ENCODE measurements at places on chromosomes 2 and 18.

DNA sequence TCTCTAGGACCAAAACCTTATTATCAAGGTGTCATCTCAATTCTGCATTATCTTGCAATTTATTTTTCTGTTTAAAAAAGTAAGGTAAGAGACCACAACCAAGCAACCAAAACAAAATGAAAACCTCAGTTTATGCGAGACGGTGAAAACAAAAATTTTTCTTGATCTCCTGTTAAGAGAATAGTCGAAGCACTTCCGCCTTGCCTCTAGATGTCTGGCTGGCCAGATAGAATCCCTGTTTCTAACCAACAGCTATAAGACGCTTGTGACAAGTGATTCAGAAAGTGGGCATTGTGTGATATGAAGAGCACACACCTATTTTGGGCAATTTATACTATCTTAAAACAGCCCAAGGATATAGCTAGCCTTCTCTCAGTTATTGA lies 51.2 kb downstream of the MGAT5 start:
- no peak for DNase-seq

- no peak for DNase-seq
Observed at GRCh38 chr18:80026363-80026762, 7.9 kb upstream of the RBFA start.

GRCh38 chr18:48157956-48158355 lies 227.5 kb upstream of the SMAD2 start:
- no peak for DNase-seq

DNA sequence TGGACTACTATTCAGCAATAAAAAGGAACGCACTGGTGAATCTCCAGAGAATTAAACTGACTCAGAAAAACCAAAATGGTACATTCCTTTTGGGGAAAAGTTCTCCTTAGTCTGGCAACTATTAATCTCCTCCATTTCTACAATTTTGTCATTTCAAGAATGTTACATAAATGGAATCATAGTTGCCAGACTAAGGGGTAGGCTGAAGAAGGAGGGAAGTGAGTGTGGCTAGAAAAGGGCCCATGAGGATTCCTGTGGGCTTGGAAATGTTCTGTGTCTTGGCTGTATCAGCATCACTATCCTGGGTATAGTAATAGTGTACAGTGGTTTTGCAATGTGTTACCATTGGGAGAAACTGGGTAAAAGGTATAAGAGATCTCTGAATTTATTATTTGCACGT lies 72.4 kb downstream of the ZAP70 start:
- no peak for DNase-seq

- no peak for DNase-seq
Observed at GRCh38 chr18:46265196-46266156, 161.3 kb downstream of the HAUS1 start.

- no peak for DNase-seq
Observed at GRCh38 chr2:5474716-5475115, 217.5 kb upstream of the SOX11 start.

GRCh38 chr18:42583283-42583731 lies 532.2 kb downstream of the RIT2 start:
- no peak for DNase-seq

GRCh38 chr2:192216336-192216735 lies 21.6 kb upstream of the TMEFF2 start:
- no peak for DNase-seq

DNA sequence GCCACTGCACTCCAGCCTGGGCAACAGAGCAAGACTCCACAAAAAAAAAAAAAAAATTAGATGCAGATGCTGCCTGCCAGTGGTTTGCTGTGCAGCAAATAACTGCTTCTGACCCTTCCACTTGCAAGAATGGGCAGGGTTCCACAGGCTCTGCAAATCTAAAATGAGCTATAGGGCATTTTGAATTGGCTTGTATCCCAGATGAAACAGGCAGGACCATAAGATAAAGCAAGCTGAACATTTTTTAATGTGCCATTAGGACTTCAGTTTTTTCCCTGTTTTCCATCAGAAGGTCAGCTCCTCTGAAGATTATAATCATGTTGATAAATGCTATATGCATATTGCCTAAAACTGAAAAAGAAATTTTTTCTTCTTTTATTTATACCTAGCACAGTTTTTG lies 15.7 kb upstream of the FZD7 start:
- no peak for DNase-seq

DNA sequence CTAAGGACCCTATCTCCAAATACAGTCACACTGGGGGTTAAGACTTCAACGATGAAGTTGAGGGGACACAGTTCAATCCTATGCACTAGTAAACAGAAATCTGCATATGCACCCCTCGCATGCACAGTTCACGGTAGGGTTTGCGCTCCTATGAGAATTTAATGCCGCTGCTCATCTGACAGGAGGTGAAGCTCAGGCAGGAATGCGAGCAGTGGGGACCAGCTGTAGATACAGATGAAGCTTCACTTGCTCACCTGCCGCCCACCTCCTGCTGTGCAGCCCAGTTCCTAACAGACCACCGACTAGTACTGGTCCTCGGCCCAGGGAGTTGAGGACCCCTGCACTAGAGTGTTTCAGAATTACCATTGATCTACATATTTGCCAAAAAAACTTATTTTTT lies 40.0 kb upstream of the FAHD2A start:
- DNase-seq, result no peak

DNA sequence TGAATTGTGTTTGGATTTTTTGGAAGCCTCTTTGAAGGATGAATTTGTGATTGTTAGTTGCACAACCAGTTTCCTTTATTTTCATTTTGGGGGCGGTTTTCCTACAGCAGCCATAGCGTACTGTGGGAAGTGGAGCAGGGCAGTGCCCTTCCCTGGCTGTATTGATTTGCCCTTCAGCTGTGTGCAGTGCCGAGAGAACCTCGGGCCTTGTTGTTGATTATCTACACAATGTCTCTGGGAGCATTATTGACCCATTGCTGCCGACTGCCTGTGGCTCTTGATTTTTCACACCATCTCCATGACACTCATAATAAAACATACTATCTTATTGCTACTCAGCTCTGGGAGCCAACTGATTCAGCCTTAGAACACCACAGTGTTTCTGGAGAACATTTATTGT lies 162.2 kb upstream of the BOD1L2 start:
- DNase-seq, result no peak

- DNase-seq, result no peak
Observed at GRCh38 chr18:49849331-49850217, 36.2 kb upstream of the ACAA2 start.

- DNase-seq, result no peak
Observed at GRCh38 chr2:232860593-232861241, 9.3 kb upstream of the SNORC start.

DNA sequence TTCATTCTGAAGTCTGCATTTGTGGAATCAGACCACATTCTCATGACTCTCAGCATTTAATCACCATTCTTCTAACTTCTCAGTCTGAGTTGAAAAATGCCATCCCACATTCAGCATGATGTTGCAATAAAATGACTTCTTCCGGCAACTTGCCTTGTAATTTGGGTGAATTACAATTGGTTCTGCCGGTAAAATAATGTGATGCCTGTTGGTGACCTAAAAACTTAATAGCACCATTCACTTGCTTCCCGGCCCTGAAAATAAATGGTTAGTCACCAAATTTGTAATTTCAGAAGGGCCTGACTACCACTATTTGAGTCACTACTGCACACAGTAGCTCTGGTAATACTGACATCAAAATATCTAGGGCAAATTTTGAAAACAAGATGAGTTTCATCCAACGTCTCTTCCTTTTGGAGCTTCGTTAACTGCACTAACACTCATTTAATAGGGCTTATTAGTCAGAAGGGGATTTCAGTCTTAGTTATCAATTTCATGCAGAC lies 637.1 kb upstream of the CHAC2 start:
- DNase-seq, result no peak

DNA sequence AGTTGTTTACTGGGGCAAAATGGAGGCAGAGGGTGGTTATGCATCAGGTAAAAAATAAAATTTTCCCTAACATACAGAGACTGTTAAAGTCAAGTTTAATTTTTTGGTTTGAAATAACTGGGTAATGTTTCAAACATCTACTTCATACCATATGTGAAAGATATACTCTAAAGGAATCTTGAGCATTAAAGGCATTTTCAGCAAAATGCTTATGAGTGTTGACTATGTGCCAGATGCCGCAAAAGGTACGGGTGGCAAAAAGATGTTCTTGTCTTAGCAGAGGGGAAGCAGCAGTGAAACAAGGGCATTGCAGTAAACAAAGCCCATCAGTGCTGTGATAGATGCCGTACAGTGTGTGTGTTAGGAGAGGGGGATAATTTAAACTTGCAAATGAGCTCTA lies 263.1 kb upstream of the ID2 start:
- DNase-seq, result no peak

- DNase-seq, result no peak
Observed at GRCh38 chr2:70258532-70258875, 567 bp downstream of the PCYOX1 start.

GRCh38 chr18:43396266-43396665 lies 119.0 kb upstream of the SYT4 start:
- DNase-seq, result no peak

- DNase-seq, result no peak
Observed at GRCh38 chr18:25295624-25296138, 56.3 kb downstream of the ZNF521 start.

GRCh38 chr18:14924226-14924625 lies 176.3 kb downstream of the ANKRD30B start:
- no peak for DNase-seq

DNA sequence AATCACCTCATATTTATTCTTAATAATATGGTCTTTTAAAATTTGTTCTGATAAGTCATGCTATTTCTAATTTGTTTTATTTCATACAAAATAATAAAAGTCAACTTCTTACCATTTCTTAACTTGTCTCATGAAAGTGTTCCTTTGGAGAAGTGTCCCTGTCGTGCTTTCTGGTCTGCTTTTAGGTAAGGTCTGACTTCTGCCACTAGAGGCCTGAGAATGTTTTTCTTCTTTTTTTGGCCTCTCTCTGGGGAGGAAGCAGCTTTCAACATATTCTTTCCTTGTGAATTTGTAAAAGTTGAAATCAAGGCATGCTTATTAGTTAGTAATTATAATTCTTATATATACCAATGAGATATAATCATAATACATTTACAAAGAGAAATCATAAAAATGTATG lies 39.4 kb downstream of the MAP2 start:
- no peak for DNase-seq

DNA sequence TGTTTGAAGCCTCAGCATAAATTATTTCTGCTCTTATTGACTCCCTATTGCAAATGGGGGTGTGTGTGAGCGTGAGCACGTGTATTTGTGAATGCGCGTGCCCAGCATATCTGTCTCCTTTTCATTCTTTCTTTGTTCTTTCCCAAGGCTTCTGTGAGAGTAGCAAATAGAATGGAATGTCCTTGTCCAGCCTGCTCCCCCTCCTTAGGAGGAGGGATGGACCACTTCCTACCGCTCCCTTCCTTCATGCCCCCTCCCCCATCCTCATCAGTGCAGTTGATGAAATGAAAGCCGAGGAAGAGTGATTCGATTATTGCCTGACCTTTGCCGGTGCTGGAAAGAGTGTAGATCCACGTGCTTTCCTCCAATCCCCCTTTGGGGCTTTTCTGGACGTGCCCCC lies 102.0 kb downstream of the CPO start:
- DNase-seq, result no peak

DNA sequence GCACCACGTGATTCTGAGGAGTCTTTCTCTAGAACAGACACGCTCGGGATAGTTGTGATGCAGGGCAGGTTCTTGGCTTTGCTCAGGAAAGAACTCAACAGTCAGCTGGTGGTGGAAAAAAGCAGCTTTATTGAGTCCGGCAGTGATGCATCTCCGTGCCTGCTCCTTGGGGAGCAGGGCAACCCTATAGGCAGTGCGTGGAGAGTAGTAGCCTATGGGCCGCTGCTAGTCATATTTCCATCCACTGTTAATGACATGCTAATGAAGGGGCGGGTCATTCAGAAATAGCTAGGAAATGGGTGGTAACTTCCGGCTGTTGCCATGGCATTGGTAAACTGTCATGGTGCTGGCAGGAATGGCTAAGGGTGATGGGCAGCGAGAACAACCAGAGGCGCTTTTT lies 11.6 kb upstream of the ACKR3 start:
- no peak for DNase-seq

DNA sequence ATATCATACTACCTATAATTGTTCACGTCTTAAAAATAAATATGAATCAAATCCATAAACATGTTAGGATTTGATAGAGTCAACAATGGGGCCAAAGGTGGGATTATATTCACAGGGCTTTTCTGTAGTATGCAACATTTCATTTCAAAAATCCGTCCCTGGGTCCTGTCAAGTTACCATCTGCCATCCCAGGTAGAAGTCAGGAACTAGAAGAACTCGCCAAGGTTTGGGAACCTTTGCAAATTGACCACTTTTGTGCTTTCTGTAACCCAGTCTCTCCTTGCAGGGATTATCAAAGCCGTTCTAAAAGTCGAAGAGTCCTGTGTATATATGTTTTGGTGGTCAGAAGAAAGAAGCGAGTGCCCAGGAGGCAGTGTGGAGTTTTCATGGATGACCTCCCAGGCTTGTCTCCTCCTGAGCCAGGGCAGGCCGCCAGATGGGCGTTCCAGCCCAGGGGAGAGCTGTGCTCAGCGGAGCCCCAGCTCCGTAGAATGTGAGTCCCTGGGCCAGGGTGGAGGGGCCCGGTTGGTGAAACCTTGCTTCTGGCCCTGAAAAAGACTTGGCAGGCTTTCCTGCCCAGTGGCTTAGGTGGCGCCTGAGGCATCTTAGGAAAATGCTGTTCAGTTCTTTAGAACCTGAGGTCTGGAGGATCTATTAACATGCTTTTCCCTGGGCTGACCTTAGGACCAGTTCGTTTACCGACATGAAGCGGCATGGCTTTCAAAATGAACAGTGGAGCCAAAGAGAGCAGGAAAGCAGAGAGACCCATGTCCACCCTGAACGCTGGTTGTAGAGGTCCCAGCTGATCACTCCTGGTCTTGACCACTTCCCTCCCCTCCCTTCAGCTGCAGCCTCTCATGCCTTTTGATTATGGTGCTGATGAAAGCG lies 69.2 kb downstream of the LONRF2 start:
- DNase-seq, result no peak

GRCh38 chr2:157874348-157874747 lies 1.8 kb downstream of the ACVR1 start:
- DNase-seq, result no peak

DNA sequence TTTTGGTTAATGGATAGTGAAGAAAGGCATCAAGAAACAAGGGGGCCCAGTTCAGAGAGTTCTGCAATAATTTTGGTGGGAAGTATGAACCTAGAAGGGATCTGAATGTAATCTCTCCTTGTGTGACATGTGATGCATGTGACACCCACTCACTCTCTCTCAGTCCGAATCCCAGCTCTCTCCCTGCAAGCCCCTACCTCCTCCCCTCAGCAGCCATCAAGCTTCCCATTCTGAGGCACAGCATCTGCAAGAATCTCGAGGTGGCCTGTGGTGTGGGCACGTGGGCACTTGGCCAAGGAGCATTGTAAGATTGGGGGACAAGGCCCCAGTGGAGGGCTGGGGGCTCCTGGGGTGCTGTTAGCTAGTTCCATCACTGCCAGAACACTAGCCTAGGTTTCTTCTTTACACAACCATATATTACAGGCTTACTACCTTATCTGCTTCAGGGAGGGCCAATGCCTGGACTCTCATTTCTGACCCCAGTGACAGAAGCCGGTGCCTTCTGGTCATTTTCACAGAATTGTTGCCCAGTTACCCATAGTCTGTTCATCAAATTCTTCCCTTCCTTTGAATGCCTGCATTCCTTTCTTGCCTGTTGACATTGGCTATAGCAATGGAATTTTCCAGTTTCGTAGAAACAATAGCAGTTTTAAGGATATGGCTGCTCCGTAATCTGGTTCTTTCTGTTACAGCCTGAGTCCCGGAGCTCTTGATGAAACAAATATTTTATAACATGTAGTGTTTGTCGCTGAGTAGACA lies 13.3 kb upstream of the LCLAT1 start:
- DNase-seq, result no peak

GRCh38 chr18:2906704-2907549 lies 60.1 kb downstream of the EMILIN2 start:
- DNase-seq, result peak; percentile 6
